ENCODE measurements at places on chromosomes 12 and 14. TPM values are rescaled to one million over a fixed set of nuclear protein-coding genes. Genes with fewer than 3 reads are reported as not detected.

DNA sequence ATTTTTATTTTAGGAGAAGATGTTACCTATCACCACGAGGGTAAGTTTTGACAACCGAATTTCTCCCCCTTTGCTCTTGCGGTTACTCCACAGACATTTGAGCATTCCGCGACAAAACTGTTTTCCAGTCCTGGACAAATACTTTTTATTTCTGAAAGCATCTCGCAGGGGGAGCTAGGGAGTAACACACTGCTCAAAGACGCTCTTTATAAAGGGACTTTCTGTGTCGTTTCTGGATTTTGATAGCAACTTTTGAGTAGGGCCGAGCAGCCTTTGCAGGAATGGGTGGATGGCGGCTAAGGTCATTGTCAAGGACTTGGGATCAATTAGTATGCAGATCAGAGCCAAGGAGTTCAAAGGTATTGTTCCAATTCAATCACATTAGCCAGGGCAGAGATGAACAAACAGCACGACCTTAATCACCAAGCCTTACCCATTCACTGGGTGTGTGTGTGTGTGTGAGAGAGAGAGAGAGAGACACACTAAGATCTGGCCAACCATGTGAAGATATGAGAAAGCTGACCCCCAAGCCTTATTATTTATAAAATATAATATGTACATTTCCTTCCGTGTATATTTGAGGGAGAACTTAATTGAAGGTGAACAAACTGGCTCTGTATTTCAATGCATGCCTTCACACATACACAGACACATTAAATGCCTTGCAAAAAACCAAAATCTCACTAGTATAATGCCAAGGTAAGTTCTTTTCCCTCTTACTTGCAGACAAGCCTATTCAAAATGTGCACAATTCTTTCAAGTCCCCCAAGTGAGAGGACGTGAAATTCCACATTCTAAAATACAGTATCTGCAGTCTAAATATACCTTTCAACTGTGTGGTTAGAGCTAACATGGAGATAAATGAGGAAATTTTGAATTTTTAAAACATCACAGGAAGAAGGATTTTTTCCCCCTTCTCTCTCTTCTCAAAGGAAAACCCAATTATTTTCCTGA lies 613.8 kb downstream of the VRK1 start:
- no peak for DNase-seq

Gene SERPINA10
- not detected for total RNA-seq

Gene TMCC3
- 15.8 TPM for total RNA-seq

Gene IFI27L1
- 19.6 TPM for total RNA-seq

Data from mesenteric fat pad (tissue), 1 donor.